Stomach (tissue), 19 donors: ENCODE measurements at places on chromosomes 2 and 18. TPM values are rescaled to one million over a fixed set of nuclear protein-coding genes. Genes with fewer than 3 reads are reported as not detected.
A peak's percentile ranks its signal among the peaks of the same experiment; 100 is the strongest.

The CD207 gene
- polyA plus RNA-seq = not detected

The TRIM43 gene
- not detected for polyA plus RNA-seq

The UGT1A5 gene
- polyA plus RNA-seq = not detected

The INHA gene
- polyA plus RNA-seq = not detected

The CCDC148 gene
- polyA plus RNA-seq = not detected

The PLCL1 gene
- polyA plus RNA-seq = 1.4 TPM

The DNER gene
- polyA plus RNA-seq = 3.3 TPM

The MROH2A gene
- not detected for polyA plus RNA-seq

The OSR1 gene
- polyA plus RNA-seq = 3.6 TPM

- no peak for DNase-seq
Measured at GRCh38 chr18:26963292-26963691, 97.8 kb upstream of the AQP4 start.

- DNase-seq = no peak
Measured at GRCh38 chr2:208854717-208855116, 448.1 kb downstream of the PTH2R start.

GRCh38 chr18:11689669-11690565, 853 bp downstream of the GNAL start:
- peak; percentile 29 for DNase-seq

- DNase-seq = no peak
Measured at GRCh38 chr2:198187841-198188240, 383.4 kb downstream of the PLCL1 start.

DNA sequence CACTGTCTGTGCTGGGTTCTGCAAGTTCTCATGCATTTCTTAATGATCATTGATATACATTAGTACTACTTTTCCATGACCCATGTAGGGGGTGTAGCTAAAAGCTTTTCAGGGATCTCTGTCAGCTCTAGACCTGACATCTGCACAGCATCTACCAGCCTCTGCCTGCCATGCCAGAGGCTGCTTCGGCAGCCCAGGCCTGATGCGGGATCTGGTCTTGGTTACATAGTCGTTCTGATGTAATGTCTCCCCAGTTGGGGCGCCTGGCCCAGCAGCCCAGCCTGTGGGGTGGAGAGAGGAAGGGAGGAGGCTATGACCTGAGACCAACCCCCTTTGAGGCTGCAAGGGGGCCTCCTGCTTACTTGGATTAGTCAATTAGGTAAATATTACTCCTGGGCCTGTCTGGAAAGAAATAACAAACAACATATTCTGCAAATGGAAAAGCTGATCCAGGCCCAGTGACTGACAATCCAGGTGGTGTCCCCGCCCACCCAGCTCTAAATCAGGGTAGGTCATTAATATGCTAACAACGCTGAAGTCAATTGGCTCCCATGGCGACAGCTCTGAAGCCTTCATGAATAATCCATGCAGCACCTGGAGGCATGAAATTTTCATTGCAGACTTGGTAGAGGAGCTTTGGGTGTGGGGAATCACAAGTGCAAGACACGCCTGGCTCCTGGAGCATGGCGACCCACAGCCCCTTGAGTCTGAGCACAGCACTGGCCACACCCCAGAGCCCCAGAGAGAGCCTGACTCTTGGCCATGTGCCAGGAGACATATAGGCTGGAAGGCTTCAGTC, 575.3 kb downstream of the CMPK2 start:
- DNase-seq = no peak

GRCh38 chr2:114442510-114442909, at the start of gene DPP10:
DPP10 (plus strand) TSS chr2:114442641.
- peak; percentile 66 for DNase-seq

- no peak for DNase-seq
Measured at GRCh38 chr2:239476029-239476756, 75.4 kb upstream of the HDAC4 start.

DNA sequence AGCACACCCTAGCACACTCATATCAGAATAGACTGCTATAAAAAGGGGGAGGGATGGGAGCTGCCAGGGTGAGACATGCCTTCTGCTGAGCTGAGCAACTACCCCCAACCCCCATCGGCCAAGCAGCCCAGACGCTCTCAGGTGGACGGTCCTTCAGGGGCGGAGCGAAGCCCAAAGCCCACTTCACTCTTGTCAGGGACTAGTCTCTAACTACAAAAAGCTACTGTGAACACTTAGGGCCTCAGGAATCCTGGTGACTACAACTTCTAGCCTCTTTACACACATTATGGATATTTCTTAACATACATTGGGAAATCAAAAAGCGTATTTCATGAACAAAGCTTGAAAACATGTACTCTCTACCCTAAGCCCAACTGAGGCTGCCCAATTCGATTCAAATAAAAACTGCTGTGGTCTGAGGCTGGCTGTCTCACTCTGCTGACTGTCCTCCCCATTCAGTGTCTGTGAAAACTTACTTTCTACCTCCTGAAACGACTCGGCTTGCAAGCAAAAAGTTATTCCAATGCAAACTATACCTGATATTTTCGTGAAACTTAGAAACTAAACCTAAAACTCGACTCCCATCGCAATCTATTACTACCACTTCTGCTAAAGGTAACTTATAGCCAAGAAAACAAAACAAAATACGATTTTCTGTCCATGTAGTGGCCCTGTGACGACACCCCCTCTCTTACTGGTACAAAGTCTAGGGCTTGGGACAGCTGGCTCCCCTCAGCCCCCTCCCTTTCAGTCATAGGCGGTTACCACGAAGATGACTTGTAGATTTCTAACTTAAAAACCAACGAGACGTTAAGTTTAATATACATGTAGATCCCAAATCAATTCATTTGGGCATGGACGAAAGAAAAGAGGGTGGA, 1.2 kb downstream of the SERTAD2 start:
- DNase-seq = peak; percentile 83

GRCh38 chr2:16153754-16154035, 213.3 kb downstream of the MYCN start:
- no peak for DNase-seq

- DNase-seq = no peak
Measured at GRCh38 chr2:156792242-156792840, 356.2 kb downstream of the GPD2 start.

DNA sequence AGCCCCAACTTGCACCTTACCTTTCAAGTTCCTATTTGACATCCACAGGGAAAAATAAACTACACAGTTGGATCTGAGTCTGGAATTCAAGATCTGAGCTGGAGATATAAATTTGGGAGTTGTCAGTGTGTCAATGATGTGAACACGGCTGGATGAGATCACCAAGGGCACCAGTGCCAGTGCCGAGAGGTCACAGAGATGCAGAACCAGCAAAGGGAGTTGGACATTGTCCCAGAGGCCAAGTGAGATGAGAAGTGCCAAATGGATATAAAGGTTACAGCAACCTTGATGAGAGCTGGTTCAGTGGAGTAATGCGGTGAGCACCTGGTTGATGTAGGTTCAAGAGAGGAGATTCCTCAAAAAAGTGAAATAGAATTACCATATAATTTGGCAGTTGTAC, 24.8 kb downstream of the LRRFIP1 start:
- no peak for DNase-seq

- DNase-seq = no peak
Measured at GRCh38 chr2:236675526-236675925, 105.9 kb downstream of the ACKR3 start.

DNA sequence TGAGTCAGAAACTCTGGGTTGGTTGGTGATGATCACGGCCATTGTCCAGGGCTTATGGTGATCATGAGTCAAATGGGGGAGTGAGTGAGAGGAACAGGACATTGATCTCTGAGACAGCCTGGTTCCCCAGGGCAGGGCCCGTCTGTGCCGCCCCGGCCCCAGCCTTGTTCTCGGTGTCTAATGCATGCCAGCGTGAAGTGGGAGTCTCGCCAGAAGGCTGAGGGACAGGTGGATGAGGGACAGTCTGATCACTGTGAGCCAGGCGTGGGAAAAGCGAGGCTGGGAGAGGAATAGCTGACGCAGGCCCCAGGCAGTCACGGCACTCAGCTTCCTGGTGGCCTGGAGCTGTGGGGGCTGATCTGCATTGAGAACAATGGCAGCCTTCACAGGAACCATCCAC, 208.3 kb upstream of the HDAC4 start:
- DNase-seq = no peak

DNA sequence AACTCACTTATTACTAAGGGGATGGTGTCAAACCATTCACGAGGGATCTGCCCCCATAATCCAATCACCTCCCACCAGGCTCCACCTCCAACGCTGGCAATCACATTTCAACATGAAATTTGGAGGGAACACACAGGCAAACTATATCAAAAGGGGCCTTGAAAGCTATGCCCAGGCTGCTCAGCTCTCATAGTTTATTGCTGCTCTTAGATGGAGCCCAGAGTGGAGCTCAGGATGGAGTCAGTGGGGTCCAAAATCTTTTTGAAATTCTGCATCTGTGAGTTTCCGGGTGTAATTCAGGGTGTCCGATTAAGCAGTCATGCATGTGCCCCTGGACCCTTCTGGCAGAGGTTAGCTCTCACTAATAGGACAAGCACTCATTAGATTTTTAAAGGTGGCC, 24.3 kb downstream of the RHOB start:
- no peak for DNase-seq

DNA sequence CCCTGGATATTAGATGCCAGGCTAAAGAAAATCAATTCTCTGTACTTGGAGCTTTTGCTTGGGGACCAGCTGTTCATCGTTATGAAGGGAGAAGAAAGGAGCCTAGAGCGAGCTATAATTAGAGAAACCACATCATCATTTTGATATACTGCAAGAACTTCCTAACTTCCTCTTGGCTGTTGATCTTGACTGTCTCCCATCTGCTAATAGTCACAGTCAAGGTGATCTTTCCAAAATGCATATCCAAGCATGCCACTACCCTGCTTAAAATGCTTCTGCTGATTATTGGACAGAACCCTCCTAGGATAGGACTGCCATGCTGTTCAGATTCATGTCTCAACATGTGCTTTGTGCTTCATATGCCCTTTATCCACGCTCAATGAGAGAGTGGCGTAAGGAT, 54.8 kb downstream of the RAPGEF4 start:
- no peak for DNase-seq

DNA sequence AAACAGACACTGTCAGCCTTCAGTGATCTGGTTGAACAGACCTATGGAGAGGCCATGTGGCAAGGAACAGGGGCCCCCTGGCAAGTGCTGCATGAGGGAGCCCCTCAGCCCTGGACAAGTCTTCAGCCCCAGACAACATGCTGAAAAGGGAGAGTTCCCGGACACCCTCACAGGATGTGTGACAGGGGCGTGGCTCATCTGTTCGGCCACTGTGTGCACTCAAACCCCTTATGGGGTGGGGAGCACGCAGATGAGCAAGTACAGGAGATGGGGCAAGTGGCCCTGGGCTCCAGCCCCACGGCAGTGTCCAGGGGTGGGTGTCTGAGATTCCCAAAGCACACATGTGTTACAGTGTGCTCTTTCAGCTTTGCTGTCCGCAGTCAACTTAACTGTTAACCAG, 35.4 kb upstream of the MPPE1 start:
- DNase-seq = no peak

GRCh38 chr2:30979822-30980245, 158.4 kb downstream of the GALNT14 start:
- no peak for DNase-seq

DNA sequence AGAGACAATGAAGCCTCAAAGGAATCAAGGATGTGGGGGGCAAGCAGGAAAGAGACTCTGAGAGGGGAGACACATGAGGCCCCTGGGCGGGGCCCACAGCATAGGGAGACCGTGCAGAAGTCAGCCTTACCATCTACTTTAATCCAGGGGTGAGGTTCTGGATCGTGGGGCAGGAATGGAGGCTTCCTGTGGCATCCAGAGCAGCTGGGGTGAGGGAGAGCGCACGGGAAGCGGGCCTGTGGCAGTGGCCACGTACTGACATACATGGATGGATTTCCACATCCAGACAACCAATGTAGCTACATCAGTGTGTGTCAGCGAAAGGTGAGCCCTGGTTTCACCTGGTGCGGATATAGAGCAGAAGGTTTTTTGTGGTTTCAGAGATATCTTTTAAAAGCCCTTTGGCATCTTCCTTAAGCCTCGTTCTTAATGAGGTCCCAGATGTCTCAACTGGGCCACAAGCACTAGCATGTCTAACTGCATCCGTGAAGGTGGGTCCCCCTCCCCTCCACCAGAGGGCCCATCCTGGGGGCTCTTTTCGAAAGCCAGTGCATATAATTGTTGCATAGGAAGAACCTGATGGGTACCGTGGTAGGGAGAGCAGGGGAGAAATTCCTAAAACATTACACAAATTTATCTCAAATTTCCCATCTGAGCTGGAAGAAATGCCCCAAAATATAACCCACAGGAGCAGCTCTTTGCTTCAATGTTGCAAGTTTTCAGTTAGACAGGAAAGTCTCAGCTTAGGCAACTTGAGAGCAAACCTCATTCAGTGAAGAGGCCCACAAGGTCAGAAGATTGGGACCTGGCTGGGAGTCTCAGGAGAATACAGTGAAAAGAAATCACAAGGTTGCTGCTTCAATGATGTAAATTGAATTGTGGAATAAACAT, 90.9 kb downstream of the SP3 start:
- no peak for DNase-seq

DNA sequence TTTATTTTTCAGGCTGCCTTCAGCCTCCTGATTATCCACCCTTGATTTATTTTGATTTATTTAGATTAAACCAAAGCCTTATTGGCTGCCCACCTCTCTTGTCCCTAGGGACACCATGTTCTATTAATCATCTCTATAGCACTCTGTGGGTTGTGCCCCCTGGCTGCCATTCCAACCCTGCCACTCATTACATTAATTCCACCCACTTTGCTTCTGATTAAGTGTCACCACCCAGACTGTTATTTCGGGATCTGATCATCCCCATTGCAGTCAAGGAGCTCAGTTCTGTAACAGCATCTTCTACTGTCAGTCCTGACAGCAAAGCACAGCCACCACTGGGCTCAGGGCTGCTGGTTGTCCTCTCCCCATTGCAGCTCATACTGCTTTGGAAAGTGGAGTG, 175.1 kb upstream of the DDX18 start:
- DNase-seq = no peak

DNA sequence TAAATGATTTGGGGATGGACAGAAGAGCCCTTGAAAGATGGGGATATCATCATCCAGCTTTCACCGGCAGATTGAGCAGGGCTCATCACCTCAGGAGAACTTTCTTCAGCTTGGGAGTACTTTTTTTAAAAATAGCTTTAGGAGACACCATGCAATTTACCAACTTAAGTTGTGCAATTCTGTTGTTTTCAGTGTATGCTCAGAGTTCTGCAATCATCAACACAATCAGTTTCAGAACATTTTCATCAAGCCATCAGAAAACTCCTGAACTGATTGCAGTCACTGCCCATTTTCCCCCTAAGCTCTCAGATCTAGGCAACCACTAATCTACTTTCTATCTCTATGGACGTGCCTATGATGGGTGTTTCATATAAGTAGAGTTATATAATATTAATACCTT, 117.7 kb downstream of the CRIM1 start:
- DNase-seq = no peak

DNA sequence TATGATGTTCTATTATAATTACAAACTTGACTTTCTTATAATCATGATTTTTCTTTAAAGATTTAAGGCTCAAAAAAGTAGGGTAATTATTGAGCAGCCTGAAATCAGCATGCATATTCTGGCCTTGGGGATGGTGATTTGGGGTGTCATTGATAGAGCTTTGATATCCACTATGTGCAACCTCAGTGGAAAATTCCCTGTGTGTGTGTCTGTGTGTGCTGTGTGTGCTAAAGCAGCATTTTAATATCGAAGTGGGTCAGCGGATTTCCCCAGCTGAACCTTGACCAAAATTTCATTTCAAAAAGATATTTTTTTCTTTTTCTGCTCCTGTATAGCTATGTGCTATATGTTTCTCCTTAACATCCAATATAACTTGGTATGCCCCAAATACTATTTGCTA, 11.6 kb downstream of the KCNJ3 start:
- DNase-seq = no peak

GRCh38 chr2:38997781-38998180, 108.1 kb downstream of the ARHGEF33 start:
- DNase-seq = no peak

- no peak for DNase-seq
Measured at GRCh38 chr2:109333414-109334210, 204.6 kb downstream of the SH3RF3 start.
